ENCODE measurements at places on chromosomes 7 and 10. TPM values are rescaled to one million over a fixed set of nuclear protein-coding genes. Genes with fewer than 3 reads are reported as not detected.
A peak's percentile ranks its signal among the peaks of the same experiment; 100 is the strongest.

The ARMH3 gene
- total RNA-seq: 7.1 TPM

DNA sequence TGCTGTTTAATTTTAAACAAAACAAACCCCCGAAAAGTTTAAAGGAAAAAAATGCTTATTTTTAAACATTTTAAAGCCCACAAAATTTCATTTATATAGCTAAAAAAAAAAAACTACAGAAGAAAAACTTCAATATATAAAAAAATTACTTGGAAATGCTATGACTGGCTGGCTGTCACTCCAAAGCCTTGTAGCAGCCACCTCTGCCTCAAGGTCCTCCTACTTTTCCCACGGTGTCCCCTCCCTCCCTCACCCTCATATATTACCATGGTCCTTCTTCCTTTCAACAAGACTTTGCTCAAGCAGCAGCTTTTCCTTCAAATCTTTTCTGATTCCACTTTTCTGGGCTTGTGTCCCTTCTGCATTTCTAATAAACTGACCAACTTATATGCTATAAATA, 122.0 kb downstream of the TPK1 start:
- DNase-seq: no peak

DNA sequence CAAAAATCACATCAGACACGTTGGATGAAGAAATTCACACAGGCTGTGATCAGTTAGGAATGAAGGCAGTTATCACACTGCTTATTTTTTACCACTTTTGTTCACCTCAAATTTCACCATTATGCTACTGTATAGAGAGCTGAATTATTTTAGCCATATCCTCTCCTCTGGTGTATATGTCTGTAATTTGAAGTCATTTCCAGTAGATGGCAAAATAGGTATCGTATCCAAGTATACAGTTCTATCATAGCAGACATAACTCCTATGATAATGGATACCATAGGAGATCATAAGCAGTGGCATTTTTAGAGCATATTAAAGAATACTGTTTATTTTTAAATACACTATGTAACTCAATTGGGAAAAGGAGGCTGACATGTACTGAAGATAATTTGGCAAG, 909.7 kb downstream of the DNAJB9 start:
- peak; percentile 26 for DNase-seq

The OR13A1 gene
- not detected for total RNA-seq

The ALKBH4 gene
- 12.1 TPM for total RNA-seq

The NEBL gene
- total RNA-seq: 3.2 TPM

The PTPRZ1 gene
- 3.0 TPM for total RNA-seq

GRCh38 chr7:48244864-48245271, 73.6 kb downstream of the ABCA13 start:
- DNase-seq: peak; percentile 72

DNA sequence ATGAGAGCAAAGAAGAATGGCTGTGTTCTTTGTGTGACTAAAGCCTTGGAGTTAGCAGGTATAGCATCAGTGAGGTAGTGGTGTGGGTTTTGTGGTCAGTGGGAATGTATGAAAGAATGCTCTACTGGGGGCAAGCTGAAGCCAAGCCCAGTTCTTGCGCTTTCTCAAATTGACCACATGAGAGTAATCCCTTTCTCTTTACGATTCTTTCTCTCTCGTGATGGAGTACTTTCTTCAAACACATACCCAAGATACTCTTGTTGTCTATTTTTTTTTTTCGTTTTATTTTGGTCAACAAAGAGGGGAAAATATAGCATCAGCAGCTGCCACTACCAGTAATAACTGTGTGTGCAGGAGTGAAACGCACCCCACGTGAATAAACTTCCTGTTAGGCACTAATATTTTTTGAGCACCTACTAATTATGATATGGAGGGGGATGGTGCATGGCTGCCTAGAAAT, 8.4 kb upstream of the PANK1 start:
- DNase-seq: no peak

GRCh38 chr7:28389504-28390395, 22.6 kb upstream of the CREB5 start:
- peak; percentile 90 for DNase-seq

The ADAM8 gene
- 1.4 TPM for total RNA-seq

GRCh38 chr10:67808704-67809103, 29.3 kb downstream of the DNAJC12 start:
- no peak for DNase-seq

The PSMA2 gene
- 116 TPM for total RNA-seq

The HOXA6 gene
- 5.6 TPM for total RNA-seq

- DNase-seq: no peak
Observed at GRCh38 chr7:135713836-135714470, 14.0 kb downstream of the SLC13A4 start.

The AKR1C8 gene
- 0.09 TPM for total RNA-seq

GRCh38 chr7:1555046-1555812, 776 bp downstream of the TMEM184A start:
- peak; percentile 57 for DNase-seq

DNA sequence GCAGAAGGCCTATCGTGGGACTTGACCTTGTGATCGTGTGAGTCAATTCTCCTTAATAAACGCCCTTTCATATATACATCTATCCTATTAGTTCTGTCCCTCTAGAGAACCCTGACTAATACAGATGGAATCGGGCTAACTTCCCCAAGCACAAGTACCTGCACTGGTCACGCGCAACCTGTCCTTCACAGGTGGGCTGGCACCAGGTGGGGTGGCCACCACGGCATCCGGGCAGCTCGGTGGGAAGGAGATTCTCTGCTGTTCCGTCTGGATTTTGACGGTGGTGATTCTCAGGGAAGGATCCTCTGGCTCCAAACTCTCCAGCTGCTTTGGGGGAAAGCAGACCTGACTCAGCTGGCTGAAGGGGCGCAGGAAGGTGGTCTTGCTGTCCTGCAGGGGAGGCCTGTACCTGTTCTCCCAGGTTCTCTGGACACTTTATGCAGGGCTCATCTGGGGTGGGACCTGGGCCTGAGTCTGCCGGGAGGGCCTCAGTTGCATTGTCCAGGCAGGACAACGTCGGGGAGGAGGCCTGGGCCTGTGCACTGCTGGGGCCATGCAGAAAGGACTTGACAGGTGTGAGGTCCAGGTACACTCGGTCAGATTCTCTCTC, 61.1 kb downstream of the VWA2 start:
- no peak for DNase-seq

DNA sequence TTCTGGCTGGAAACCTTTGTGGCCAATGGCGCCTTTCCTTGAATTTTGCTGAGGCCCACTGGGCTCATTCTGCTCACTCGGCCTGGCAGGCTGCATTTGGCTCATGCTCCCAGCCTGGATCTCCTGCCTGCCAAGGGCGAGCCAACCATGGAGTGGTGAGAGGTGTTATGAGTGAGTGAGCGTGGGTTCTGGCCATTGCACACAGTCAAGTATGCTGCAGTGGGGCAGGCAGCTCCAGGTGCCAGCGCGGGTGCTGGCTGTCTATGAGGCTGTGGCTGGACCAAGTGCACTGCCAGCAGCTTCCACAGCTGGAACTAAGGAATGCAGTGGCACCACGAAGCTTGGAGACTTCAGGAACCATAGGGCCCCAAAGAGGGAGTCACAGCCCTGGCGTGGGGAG, 42.2 kb upstream of the TUBB8 start:
- no peak for DNase-seq

DNA sequence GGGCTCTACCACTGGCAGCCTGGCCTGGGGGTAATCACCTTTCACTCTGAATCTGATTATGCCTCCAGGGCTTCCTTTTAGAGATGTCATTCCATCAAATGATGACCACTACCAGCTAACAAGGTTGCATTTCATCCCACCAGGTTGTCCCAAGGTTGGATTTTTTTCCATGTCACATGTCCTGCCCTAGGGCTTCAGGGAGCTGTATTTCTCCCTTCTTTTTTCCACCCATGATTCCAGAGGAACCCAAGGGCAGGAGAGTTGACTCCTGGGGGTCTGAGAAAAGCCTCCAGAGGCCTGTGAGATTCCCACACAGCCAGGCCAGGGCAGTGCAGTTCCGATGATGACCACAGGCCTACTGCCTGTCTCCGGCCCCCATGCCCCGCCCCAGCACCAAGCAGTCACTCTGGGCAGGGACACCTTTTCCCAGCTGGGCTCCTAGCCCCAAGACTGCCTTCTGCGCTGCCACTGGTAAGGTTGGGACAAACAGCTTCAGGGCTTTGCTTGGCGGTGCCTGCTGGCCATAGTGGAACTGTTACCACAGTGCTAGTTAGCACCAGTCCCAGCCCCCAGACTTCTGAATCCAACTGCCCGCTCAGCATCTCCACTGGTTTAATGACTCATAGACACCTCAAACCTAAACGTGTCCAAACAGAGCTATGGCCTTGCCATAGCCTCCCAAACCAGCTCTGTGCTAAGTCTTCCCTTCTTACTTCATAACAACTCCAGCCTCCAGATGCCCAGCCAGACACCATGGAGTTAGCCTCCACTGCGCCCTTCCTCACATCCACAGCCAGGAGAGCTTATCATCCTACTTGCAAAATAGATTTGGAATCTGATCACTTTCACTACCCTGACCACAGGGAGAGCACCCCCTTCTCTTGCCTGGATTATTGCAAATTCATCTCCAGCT, 133.7 kb downstream of the ARHGAP22 start:
- no peak for DNase-seq

The LRRD1 gene
- 0.31 TPM for total RNA-seq

DNA sequence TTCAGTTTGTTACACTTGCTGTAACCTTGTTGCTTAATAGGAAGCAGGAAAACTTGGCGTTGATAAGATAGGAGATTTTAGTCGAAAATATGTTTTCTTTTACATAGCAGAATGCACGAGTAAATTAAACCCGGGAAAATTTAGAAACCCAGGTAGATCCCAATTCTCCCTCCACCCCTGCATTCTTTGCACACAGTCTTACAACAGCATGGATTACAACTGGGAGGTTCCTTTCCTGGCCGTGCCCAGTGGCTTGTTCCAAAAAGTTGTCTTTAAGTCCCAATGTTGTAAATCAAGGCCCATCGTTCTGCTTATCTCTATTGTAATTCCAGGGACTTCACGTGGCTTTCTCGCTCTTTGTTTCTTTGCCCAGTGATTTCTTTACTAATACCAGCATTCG, 1.1 kb upstream of the DPY19L1 start:
- peak; percentile 7 for DNase-seq

GRCh38 chr10:67079126-67079525, 153.3 kb downstream of the LRRTM3 start:
- no peak for DNase-seq

GRCh38 chr10:129696636-129697035, 229.6 kb downstream of the MGMT start:
- no peak for DNase-seq

GRCh38 chr10:130737621-130738020, 573.9 kb downstream of the TCERG1L start:
- DNase-seq: peak; percentile 79

The MYOF gene
- total RNA-seq: 37.6 TPM

The MMD2 gene
- total RNA-seq: not detected

DNA sequence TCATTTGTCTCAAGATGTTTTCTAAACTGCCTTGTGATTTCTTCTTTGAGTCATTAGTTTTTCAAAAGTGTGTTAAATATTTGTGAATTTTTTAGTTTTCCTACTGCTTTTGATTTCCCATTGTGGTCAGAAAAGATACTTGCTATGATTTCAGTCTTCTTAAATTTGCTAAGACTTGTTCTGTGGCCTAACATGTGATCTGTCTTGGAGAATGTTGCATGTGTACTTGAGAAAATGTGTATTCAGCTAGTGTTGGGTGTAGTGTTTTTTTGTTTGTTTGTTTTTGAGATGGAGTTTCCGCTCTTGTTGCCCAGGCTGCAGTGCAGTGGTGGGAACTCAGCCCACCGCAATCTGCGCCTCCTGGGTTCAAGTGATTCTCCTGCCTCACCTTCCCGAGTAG, 28.6 kb downstream of the BMPR1A start:
- no peak for DNase-seq

GRCh38 chr7:71615017-71615416, 483.1 kb downstream of the GALNT17 start:
- DNase-seq: peak; percentile 73
